Tongue (tissue), 3 donors: ENCODE measurements at places on chromosomes 1 and 21.

GRCh38 chr1:64183395-64184002 lies 19.9 kb upstream of the UBE2U start:
- peak; percentile 64 for DNase-seq

DNA sequence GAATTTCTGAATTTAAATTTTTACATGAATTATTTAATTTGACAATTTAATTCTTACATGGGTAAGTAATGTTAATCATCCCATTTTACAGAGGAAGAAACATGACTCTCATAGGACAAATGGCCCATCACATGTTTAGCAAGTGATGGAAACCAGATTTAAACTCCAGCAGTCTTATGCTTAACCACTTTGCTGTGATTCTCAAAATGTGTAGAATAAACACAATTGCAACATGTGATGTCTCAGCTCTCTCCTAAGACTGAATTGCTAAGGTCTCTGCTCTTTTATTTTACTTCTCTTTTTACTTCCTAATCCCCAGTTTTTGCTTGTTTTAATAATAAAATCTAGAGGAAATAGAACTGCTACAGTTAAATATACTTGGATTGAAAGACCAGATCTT lies 42.8 kb downstream of the HS2ST1 start:
- DNase-seq, result no peak

DNA sequence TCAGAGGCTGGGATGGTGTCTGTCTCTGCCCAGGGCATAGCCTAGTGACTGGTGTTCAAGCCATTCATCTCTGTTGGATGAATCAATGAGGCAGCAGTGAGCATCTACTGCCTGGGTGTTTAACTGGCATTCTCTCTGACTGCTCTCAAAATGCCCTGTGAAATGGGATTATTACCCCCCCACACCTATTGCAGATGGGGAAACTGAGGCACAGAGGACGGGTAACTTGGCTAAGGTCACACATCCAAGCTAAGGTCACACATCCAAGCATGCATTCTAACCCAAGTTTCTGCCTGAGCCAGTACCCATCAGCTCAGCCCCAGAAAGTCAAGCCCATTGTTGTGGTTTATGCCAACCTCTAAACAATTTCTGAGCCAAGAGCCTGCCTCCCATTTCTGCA lies 5.0 kb downstream of the TTC39A start:
- no peak for DNase-seq

DNA sequence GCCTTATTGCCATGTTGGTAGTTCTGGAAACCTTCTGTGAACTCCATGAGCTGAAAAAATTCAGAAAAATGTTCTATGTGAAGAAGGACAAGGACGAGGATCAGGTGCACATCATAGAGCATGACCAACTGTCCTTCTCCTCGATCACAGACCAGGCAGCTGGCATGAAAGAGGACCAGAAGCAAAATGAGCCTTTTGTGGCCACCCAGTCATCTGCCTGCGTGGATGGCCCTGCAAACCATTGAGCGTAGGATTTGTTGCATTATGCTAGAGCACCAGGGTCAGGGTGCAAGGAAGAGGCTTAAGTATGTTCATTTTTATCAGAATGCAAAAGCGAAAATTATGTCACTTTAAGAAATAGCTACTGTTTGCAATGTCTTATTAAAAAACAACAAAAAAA lies 57.4 kb downstream of the KCNK1 start:
- no peak for DNase-seq

DNA sequence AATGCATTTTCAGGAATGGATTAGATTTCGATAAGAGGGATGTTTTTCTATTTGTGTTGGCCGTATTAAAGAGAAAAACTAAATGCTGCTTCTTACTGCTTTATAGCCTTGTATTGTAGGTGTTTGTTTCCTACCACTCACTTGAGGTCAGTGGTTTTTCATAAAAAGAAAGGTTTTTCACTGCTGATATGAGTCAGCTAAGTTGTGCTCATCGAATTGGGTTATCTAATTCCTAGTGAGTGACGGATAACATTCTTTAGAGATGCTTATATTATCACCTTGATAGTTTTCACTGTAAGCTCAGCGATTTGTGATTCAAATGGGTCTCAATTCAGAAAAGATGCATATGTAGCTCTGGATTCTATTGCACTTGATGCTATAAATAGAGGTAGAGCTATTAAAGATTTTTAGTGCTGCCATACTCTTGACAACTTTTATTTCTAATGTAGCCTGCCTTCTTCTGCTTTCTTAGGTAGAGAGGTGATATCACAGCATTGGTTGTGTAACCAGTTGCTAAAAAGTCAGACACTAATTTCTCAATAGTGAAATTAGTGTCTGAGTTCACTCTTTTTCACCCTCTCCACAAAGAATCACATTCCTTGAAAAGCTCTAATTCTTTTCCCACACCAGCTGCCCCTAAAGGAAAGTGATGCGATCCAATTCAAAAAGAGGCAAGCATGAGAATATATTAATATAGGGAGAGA lies 180.0 kb downstream of the RASAL2 start:
- DNase-seq, result no peak

DNA sequence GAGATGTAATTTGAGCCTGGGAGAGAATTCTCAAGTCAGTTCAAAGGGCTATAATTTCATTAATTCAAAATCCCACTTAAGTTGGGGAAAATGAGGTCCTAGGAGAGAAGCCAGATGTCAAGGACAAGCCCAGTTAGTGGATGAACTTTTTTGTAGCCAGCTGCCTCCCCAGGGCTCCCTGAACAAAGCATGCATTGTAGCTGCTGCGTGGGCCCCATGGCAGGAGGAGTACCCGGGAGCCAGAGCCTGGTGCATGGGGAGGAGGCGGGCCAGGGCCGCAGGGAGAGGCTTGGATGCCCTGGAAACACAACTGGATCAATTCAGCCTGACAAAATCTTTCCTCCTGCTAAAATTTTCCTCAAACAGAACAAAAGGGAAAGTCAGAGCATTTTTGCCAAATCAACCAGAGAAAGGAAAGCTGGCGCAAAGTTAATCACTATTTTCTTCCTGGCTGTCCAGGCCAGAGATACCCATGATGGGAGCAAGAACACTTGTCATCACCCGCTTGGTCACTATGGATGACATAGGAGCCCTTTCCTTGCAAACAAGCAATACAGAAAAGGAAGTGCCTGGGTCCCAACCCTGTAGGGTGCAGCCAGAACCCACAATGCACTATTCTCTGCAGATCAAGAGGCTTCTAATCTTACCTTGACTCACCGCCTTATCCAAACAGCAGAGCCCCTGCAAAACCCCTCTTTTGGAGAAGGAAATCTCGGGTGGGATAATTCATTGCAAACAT lies 248.1 kb upstream of the RAB4A start:
- peak; percentile 79 for DNase-seq

GRCh38 chr1:155569988-155570592 lies 7.5 kb upstream of the ASH1L start:
- DNase-seq, result no peak

- DNase-seq, result peak; percentile 65
These were observed 12.2 kb downstream of the AMPD2 start for GRCh38 chr1:109631513-109632505.

- DNase-seq, result peak; percentile 45
These were observed 12.5 kb downstream of the CDC7 start for GRCh38 chr1:91513160-91513559.

- no peak for DNase-seq
These were observed 124.3 kb downstream of the ATG4C start for GRCh38 chr1:62908168-62908695.

GRCh38 chr1:96763514-96763913 lies 41.9 kb downstream of the PTBP2 start:
- no peak for DNase-seq

DNA sequence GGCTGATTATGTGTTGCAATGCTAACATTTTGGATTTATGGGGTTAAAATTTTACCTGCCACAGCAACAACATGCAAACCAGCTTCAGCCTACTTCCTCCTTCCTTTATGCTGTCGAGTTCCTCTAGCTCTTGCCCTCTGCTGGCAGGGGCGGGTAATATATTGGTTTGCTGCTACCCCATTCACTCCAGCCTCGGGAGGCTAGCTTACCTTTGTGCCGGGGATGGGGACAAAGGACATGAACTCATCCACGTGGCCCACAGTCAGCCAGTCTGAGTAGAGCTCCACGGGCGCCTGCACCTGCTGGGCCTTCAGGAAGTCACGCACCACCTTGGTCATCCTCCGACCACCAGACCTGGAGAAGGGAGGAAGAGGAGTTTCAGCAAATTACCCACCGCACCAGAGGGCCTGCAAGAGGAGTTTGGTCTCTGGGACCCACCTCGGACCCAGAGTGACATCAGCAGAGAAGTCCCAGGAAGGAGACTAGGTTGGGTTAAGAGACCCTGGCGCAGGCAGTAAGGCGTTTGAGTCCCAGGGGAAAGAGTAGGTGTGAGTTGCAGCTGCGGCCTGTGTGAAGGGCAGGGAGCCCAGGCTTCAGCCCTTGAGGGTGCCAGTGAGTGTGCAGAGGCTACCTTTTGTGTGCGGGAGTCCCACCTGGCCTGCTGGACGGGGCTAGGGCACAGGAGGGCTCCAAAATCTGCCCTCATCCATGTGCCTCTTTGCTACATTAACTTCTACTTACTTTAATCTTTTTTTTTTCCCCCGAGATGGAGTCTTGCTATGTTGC lies 21.8 kb upstream of the SDHB start:
- DNase-seq, result no peak

DNA sequence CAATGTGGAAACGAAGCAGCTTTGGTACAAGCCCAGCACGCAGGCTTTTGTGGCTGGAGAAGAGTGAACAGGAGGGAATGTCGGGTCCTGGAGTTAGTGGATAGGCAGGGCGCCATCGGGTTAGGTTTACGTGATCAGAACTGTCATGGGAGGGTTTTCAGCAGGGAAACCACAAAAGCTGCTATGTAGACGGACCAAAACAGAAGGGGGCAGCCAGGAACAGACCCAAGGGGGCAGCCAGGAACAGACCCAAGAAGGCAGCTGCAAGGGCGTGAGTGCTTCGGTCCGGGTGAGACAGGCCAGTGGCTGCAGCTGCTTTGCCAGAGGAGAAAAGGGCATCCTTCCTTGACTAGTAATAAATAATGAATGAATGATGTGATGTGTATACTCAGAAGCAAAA lies 77.5 kb upstream of the KIF1B start:
- DNase-seq, result no peak

DNA sequence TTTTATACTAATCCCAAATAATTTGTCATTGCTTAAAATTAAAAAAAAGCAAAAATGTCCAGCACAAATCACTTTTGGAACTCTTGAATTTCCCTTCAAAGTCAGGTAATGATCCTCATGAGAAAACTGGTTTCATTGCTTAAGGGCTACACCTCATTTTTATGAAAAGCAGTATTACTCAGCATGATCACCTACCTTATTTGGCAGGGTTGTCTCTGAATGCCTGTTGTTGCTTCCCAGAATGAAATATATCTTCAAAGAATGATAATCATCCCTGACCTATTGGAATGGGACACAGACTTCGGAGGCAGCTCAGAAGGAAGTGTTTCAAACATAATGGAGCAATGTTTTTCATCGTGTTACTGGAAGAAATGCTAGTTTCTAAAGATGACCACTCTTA lies 29.7 kb downstream of the C1orf21 start:
- no peak for DNase-seq

DNA sequence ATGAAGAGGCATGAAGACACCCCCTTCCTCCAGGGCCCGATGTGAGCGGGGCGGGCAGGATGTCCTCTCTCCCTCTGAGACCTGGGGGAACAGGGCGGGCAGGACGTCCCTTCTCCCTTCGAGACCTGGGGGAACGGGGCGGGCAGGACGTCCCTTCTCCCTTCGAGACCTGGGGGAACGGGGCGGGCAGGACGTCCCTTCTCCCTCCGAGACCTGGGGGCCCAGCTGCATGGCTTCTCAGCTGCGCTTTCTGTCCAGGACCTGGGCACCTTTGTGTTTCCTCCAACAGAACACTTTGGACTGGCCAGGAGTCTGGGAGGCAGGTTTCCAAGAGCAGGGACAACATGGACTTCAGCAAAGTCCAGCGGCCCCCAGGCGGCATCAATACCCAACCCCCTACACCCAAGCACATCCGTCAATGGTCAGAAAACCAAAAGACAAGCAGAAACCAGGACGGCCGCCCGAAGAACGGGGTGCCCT lies 30.8 kb upstream of the ADARB1 start:
- no peak for DNase-seq

GRCh38 chr1:53378061-53378460 lies 50.2 kb upstream of the LRP8 start:
- DNase-seq, result no peak

GRCh38 chr1:171969226-171969625 lies 127.9 kb downstream of the DNM3 start:
- DNase-seq, result no peak

DNA sequence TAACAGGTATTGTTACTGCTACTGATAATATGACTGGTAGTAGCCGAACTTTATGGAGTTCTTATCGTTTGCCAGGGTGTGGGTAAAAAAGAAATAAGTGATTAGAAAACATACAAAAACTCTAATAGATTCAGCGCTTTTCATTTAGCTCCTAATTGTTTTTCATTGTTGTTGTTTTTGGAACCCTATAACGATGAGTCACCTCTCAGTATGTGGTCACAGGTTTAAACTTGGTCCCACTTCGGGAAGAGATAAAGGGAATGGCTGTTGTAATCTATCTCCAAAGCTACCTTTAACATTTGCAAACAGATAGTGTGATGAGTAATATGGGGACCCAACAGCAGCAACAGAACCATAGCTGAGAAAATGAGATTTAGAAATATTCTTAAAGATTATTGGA lies 62.7 kb upstream of the BCL10 start:
- DNase-seq, result no peak

GRCh38 chr1:99781798-99782197 lies 15.4 kb upstream of the FRRS1 start:
- DNase-seq, result no peak

- peak; percentile 76 for DNase-seq
These were observed at the start of gene DENND1B for GRCh38 chr1:197775282-197776262. Gene DENND1B, minus strand, starts transcription at chr1:197775480. Its CDS starts 325 bp downstream, at chr1:197775155.

GRCh38 chr21:28142697-28143096 lies 850.0 kb downstream of the LTN1 start:
- no peak for DNase-seq

GRCh38 chr1:25699500-25700143 lies 83.0 kb downstream of the MAN1C1 start:
- peak; percentile 61 for DNase-seq

- DNase-seq, result no peak
These were observed 675 bp upstream of the TEKT2 start for GRCh38 chr1:36083219-36083618.

DNA sequence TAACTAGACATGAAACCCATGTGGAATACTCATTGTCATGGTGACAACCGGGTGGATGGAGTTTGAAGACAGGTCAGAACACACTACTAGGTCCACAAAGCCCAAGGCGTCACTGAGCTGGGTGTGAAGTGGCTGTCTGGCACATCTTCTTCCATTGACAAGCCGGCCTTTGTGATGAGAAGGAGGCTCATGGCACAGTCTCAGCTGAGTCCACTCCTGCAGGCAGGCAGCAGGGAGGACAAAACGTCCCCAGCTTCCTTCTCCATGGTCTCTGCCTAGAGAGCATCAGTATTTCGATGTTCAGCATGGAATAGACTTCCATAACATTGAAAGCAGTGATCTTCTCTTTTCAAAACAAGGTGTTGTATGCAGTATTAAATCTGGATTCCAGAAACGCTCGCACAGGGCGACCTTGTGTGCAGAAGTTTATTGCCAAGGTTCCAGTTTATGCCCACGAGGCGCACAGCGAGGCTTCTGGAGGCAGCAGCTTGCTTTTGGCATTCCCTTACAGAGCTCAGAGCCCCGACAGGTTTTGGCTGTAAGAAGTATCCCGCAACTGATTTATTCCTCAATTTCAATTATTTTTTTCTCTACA lies 104.2 kb downstream of the SIM2 start:
- no peak for DNase-seq
